ENCODE measurements at places on chromosomes 12 and 14.

- DNase-seq: peak; percentile 4
These were observed 812.8 kb downstream of the C12orf50 start for GRCh38 chr12:87216436-87216835.

- no peak for DNase-seq
These were observed 3.4 kb downstream of the XPOT start for GRCh38 chr12:64407342-64408223.

DNA sequence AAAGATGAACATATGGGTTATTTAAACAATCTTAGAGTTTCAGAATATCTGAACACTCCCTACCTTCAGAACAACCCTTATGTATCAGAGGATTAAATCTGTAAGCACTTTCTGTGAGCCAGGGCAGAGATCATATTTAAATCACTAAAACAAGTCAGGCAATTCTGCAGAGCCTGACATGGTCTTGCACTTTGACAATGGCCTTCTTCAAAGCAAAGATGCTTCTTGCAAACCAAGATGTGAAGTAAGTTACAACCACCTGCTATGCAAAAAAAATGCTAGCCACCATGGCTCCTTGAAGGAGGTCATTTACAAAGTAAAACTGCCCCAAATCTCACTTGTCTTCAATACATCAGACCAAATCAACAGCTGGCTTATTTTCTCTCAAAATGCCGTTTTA lies 3.2 kb downstream of the PPP1CC start:
- DNase-seq: no peak

DNA sequence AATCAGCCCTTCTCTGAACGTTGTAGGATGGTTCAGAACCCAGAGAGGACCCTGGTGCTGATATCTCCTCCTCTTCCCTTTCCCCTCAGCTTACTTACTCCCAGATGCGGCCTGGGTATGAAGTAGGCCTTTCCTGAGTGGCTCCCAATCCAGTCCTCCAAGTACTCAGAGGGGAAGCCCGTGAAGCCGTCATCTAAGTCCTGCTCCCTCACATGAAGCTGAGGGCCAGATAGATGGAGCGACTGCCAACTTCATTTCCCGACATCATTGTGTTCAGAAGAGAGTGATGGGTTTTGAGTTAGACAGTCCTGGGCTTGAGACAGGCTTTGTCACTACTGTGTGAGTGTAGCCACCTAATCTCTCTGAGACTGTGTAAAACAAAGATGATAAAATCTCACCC lies 2.7 kb downstream of the APOLD1 start:
- DNase-seq: no peak

GRCh38 chr12:8572507-8572906 lies 31.8 kb upstream of the CLEC4E start:
- no peak for DNase-seq

DNA sequence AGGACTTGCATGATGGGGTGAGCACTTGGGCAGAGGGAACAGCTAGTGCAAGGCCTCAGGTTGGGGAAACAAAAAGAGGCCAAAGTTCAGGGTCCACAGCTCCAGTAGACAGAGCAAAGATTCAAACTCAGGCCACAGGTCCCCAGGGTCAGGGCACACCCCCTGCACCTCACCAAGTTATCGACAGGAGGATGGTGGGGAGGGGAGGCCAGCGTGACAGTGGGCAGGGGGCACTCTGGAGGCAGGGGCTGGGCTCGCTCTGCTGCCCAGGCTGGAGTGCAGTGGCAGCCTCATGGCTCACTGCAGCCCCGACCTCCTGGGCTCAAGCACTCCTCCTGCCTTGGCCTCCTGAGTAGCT lies 32.4 kb upstream of the ULK1 start:
- no peak for DNase-seq

DNA sequence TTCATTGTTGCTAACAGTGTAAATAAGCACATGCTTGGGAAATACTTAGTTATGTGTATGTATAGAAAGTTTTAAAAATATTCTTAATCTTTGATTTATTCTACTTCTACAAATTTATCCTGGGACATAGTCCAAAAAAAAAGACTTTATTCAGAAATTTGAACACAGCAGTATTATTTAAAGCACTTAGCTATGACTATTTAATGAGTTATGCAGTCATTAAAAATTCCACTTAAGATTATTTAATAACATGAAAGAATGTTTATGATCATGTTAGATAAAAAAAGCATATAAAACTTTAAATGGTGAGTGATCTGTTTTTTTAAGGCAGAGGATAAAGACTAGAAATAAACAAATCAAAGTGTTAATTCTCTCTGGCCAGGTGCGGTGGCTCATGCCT lies 78.3 kb downstream of the BAZ1A start:
- no peak for DNase-seq

DNA sequence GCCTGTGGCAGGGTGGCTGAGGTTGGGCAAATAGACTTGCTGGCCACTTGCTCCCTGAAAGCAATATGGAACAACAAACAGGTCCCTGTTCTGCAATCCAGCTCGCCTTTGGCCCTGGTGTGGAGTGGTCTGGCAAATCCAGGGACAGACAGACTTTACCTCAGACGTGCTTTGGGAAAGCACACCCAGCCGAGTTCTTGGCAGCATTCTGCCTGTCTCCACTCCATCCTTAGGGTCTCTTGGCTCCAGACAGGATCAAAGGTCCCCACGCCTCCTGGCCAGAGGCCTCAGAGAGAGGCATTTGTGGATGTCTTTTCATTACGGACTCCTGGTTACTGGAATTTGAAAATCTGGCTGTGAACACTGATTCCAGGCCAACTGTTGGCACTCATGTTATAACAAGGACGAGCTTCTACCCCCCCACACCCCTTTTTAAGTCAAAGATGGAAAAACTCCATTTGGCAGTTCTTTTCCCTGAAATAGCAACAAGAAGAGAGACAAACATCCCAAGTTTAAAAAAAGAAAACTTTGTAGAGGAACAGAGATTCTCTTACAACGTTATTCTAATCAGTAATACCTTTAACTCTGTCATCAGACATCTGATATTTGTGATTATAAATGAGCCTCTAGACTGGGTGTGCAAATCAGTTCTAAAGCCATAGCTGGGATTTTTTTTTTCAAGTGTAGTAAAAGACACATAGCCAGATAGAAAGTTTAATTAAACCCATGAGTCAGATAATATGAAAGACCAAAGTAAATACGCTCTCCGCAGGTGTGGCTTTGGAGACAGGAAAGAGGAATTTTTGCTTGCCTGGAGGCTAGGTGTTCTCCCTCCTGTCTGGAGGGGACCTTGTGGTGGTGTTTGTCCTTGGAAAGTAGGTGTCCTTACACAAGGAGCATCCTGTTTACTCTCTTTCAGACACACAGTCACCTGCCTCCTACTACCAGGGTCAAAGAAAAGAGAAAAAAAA lies 60.7 kb downstream of the GALNT8 start:
- no peak for DNase-seq

- no peak for DNase-seq
These were observed 359.3 kb downstream of the TMTC2 start for GRCh38 chr12:83046019-83046418.

DNA sequence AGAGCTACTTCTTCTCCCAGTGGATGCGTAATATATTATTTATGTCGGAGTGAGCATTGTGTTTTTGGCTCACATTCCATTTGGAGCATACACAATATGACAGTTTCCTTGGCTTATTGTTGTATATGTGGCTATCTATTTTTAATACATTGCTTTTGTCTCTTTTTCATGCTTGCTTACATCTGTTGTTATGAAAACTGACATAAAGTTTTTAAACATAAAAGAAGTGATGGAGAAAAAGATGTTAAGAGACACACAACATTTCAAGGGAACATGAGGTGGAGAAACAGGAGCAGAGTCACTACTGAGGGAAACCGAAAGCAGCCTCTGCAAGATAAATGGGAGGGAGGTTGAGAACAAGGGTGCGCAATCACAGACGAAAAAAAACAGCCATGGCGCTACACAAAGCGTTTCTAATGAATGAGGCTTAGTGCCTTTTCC lies 228.4 kb upstream of the NPAS3 start:
- no peak for DNase-seq

DNA sequence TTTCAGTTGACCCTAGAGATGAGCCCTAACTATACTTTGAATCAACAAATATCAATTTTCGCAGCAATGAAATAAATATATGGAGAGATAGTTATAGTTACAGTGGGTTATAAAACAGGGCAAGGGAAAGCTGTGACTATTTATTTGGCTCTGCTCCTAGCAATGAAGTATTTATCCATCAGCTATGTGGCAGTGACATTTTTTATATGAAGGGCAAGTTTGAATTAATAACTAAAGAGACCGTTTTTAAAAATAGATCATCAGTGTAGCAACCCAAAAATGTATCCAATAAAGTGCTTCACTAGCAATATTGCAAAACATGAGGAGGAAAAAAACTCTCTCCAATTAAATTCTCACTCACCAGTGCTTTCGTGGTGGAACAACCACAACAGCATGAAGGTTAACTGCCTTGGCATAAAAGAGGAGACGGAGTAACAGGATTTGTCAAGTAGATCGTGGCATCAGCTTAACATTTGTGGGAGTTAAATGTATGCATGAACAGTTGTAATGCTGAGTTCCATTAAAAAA lies 58.1 kb upstream of the NUDT4 start:
- DNase-seq: no peak

GRCh38 chr12:93959657-93960056 lies 188.7 kb upstream of the PLXNC1 start:
- no peak for DNase-seq

GRCh38 chr14:93892923-93893558 lies 34.1 kb upstream of the FAM181A start:
- DNase-seq: peak; percentile 88

- DNase-seq: peak; percentile 16
These were observed 275.9 kb downstream of the EGLN3 start for GRCh38 chr14:33674927-33675326.

Data from stomach (tissue), 19 donors.